D721Med (cell line): ENCODE measurements at places on chromosomes 6 and 20.

DNA sequence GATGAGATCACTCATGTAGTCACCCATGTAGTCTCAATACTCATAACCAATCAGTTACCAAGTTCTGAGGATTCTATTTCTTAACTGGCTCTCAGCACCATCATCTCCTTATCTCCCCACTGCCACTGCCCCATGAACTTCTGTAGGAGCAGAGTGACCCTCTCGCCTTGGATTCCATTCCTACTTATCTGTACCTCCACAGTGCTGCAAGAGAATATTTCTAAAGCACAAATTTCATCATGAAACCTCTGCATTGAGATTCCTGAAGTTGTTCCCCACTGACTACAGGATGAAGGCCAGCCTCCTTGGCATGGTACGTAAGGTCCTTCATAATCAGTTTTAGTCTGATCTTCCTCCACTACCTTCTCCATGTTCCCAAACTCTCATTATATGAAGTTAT lies 34.8 kb downstream of the BACH2 start:
- DNase-seq = no peak

GRCh38 chr20:38133680-38134426 lies 31.2 kb downstream of the TGM2 start:
- no peak for DNase-seq

GRCh38 chr6:78618970-78619369 lies 248.4 kb upstream of the IRAK1BP1 start:
- no peak for DNase-seq

GRCh38 chr6:130997061-130997753 lies 65.8 kb downstream of the EPB41L2 start:
- DNase-seq = no peak

DNA sequence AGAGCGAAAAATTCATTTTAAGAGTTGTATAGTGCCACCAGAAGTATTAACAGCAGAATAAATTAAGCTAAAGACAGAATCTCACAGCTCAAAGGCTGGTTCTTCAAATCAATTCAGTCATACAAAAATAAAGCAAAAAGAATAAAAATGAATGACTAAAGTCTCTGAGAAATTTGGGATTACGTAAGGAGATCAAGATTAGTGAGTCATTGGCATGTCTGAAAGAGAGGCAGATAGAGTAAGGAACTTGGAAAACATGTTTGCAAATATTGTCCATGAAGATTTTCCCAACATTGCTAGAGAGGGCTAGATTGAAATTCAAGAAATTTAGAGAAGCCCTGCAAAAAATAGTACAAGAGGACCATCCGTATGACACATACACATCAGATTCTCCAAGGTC lies 1413.9 kb upstream of the ADGRB3 start:
- no peak for DNase-seq

GRCh38 chr6:6707143-6707542 lies 118.6 kb downstream of the LY86 start:
- no peak for DNase-seq

DNA sequence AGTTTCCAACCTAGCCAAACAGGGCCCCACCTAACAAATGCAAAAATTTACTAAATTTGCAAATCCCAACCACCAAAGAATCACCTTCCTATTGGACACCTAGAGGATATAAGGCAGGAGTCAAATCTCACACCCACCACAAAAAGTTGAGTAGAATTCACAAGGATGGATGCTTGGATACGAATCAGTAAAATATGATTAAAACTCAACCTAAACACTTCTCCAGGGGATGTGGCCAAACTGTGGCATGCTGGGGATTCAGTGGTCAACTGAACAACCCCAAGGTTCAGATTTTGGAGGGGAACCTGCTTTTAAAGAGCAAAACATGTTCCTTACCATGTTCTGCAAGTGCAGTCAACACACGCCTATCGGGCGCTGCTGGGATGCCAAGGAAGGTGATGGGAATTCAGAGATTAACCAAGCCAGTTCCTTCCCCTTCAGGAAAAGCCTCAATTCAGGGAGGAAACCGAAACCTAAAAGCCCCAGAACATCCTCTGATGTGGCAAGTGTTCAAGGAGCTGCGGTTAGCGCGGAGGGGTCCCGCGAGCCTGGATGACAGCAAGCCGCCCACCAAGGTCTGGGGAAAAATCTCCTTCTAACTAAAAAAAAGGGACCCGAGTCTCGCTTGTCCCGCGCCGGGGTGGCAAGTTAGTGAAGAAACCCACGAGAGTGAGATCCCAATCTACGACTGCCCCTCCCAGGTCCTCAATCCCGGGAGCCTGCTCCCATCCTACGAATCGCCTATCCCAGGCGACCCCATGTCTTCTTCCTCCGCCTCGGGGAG lies 902 bp downstream of the SAMHD1 start:
- DNase-seq = no peak

DNA sequence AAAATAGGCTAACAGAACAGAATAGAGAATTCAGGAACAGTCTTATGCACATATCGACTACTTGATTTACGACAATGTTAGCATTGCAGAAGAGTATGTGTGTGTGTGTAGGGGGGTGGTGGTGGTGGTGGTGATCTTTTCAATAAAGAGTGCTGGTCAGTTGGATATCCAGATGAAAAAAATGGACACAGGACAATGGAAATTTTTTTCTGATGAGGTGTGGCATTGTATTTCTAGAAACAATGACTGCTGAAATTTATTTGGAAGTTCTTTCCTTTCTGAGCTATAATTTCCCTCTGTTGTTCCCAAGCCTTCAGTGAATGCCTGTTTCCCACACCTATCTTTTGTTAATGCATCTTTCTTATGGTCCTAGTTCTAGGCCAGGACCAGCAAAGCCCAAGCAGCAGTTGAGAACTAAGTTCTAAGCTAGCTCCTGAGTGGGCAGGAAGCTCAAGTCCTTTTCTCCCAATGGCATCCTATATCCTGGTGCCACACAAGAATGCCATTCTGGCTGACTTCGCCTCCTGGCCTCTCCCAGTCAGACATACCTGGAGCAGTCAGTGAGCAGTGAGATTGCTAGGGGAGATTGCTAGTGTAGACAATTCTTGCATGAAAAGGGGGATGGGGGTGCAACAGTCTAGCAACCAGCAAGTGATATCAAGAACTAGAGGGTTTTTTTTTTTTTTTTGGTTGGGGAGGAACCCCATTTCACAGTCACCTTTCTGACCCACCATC lies 1.2 kb upstream of the TOX2 start:
- no peak for DNase-seq

GRCh38 chr6:2863901-2864300 lies 22.2 kb upstream of the SERPINB1 start:
- DNase-seq = no peak

- DNase-seq = no peak
Measured at GRCh38 chr6:156313037-156313436, 464.1 kb upstream of the ARID1B start.

DNA sequence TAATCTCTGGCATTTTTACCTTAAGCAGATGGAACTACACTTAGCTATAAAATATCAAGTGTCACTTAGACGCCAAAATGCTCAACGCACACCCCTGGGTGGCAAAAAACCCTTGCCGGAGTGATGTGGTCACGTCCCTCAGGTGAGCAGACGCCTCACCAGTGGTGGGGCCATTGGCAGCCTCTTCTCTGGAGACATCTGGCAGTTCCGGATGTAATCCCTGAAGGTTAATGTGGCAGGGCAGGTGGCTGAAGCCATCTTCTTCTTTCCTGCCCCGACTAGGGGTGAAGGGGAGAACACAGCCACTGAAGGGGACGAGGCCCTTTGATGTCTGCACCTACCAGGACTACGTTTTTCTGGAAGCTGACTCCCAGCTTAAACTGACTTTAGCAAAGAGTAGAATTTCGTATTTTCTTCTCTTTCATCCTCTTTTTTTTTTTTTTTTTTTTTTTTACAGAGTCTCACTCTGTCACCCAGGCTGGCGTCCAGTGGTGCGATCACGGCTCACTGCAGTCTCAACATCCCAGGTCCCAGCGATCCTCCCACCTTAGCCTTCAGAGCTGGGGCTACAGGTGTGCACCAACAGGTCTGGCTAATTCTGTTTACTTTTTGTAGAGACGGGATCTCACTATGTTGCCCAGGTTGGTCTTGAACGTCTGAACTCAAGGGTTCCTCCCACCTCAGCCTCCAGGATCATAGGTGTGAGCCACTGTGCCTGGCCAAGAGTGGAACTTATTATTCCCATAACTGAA lies 152.1 kb downstream of the TTLL2 start:
- no peak for DNase-seq

- no peak for DNase-seq
Measured at GRCh38 chr20:7601431-7601830, 338.8 kb downstream of the HAO1 start.

GRCh38 chr6:67391955-67392354 lies 1243.1 kb upstream of the ADGRB3 start:
- DNase-seq = no peak

- DNase-seq = no peak
Measured at GRCh38 chr6:123415844-123416468, 220.8 kb downstream of the TRDN start.

- no peak for DNase-seq
Measured at GRCh38 chr6:121884620-121885019, 449.2 kb downstream of the GJA1 start.

DNA sequence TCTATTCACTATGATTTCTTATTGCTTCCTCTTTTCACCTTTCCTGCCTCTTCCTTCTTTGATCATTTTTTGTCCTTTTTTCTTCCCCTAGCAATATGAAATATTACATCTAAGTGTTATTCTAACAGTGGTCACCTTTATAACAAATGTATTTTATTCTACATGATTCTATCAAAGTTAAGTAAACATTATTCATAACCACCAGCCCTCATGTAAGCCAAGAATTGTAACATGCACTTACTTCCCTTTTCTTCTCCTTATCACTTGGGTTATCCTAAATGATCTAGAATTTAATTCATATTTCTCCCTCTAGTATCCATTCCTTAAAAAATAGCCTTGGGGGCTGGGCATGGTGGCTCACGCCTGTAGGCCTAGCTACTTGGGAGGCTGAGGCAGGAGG lies 88.3 kb upstream of the SLC22A23 start:
- DNase-seq = no peak

GRCh38 chr20:33864324-33864963 lies 53.3 kb downstream of the CHMP4B start:
- DNase-seq = no peak

DNA sequence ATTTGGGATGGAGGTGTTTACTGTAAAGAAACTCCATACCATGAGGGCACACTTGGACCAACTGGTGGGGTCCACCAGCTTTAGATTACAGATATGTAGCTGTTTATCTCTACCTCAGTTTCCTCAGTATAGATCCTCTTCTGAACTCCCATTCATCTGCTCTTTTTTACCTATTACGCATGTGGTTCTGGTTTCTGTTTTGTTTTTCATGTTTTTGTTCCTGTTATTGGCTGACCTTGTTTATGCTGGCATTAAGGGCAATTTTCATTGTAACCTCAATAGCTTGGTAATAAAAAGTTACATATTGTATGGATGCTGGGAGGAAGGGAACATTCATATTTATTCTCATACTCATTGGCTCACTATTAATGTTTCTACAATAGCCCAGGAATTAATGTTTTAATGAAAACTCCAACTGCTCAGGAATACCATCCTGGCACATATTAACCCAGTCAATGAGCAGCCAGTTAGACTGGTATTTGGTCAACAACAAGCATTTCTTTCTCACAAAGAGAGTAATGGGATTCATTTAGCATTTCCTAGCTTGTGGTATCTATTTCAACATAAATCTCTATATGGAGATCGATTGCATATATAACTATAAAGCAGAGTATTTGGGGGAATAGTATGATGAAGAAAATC lies 83.8 kb upstream of the FAM184A start:
- DNase-seq = no peak

GRCh38 chr6:45640081-45640491 lies 262.4 kb upstream of the SUPT3H start:
- no peak for DNase-seq

GRCh38 chr6:46925563-46926253 lies 4.0 kb upstream of the ADGRF5 start:
- DNase-seq = no peak

DNA sequence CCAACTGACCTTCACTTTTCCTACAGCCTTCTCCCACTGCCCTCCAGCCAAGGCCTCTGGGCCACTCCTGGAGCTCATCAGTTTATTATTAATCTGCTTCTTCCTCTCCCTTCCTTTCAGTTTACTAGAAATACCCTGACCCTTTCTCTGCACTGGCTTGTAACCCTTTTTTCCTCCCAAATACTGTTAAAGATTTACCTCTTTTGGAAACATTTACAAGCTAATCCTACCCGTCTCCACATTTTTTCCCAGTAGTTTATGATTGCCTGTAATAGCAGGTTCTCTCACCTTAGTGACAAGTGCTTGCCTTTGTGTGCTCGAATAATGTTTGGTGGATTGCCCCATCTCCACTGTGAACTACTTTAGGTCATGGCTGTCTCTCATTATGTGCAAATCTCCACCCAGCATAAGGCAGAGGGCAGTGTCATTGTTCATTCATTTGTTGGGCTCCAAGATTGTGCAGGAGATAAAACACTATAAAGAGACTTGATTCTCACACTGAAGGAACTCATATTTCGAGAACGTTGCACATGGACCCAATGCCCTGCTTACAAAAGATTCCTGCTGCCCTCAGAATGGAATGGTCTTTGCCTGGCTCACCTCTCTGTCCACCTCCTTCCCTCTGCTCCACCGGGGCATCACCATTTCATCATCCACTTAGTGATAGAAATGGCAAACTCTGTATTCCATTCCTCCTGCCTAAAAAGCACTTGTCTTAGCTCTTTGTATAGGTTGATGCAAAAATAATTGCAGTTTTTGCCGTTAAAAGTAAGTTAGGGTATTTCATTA lies 491.1 kb downstream of the UTRN start:
- no peak for DNase-seq

GRCh38 chr20:37305079-37305478 lies 15.6 kb downstream of the MANBAL start:
- DNase-seq = no peak

GRCh38 chr6:137792160-137793033 lies 74.7 kb upstream of the TNFAIP3 start:
- DNase-seq = no peak

DNA sequence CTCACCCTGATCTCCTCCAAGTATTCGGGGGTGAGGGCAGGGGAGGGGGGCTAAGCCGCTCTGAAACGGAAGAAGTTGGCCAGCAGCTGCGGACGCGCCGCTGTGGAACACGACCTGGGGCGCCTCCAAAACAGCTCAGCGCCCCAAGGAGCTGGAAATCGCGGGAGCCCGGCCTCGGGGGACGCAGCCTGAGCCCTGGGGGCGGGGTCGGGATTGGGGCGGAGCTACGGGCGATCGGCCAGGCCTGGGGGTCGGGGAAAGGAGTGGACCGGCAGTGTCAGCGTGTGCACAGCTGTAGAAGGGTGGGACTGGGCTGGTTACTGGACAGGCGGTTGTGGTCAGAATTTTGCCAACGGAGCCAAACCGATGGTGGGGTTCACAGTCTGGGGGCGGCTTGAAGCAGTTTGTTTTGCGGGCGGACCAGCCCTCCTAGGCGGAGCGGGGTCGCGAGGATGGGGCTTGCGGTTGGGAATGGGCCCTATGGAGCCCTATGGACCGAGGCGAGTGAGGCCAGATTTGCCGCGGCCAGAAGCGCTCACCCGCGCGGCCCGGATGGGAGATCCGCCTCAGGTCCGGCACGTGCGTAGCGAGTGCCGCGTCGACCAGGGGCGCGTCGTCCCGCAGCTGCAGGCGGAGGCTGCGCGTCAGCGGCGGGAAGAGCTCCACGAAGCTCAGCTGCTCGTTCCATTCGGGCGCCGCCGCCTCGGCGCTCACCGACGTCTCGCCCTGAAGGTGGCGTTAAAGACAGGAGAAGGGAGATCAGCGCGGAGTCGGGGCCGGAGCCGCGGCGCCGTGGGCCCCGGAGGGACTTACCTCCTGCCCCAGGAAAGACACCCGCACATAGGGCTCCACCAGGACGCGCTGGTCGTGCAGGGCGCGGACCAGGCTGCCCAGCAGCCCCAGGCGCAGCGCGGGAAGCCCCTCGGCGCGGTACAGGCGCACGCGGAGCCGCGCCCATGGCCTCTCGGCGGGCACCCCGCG lies 14.3 kb upstream of the SPAG4 start:
- DNase-seq = no peak

GRCh38 chr6:98124171-98124570 lies 710.2 kb upstream of the POU3F2 start:
- DNase-seq = no peak
